ENCODE measurements at places on chromosomes 7 and 10.

GRCh38 chr10:103067956-103068355, 125.1 kb downstream of the NT5C2 start:
- DNase-seq = no peak

GRCh38 chr10:107206833-107207232, 42.3 kb upstream of the SORCS1 start:
- DNase-seq = no peak

- no peak for DNase-seq
Measured at GRCh38 chr7:33721895-33722294, 183.4 kb upstream of the BMPER start.

DNA sequence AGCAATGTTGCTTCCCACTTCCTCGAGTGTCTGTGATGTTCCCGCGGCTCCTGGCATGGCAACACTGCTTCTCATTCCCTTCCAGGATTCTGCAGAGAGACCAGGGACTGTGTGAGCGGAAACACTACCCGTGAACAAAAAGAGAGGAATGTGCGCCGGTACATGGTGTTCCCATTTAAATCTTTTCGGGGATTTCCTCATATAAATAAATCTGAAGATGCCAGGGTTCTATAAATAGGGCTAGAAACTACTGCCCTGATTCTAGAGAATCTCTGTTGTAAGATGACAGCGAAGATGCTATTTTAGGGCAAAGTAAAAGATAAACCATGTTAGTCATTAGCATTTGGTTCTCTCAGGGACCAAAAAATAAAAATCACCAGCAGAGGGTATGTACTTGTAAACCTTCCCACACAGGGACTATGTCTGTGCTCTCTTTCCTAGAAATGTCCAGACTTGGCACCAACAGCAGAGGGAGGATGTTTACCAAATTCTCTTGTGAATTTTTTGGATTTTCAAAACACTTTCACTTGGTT, 92.2 kb upstream of the DDC start:
- no peak for DNase-seq

- no peak for DNase-seq
Measured at GRCh38 chr7:158695726-158696452, 8.7 kb downstream of the NCAPG2 start.

GRCh38 chr10:7042419-7043054, 368.3 kb downstream of the SFMBT2 start:
- no peak for DNase-seq

- DNase-seq = no peak
Measured at GRCh38 chr7:5519515-5519928, 95.9 kb upstream of the TNRC18 start.

DNA sequence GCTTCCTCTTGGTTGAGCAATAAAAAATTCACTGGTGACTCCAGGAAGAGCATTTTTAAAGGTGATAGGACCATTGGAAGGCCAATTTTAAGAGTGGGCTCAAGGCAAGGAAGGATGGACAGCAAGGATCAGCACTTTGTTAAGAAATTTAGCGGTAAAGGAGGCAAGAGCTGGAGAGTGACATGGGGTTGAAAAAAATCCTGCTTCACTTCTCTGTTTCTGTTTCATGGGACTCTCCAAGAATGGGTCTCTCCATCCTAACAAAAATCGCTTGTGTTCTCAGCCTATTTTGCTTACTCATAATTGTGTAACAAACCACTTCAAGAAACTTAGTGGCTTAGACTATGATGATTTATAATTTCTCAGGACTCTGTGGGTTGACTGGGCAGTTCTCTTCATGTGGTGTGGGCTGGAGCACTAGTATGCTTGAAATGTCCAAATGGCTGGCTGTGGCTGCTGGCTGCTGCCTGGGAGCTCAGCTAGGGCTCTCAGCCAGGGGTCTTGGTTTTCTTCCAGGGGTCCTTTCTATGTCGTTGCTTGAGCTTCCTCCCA, 59.8 kb upstream of the ZNRF2 start:
- no peak for DNase-seq

DNA sequence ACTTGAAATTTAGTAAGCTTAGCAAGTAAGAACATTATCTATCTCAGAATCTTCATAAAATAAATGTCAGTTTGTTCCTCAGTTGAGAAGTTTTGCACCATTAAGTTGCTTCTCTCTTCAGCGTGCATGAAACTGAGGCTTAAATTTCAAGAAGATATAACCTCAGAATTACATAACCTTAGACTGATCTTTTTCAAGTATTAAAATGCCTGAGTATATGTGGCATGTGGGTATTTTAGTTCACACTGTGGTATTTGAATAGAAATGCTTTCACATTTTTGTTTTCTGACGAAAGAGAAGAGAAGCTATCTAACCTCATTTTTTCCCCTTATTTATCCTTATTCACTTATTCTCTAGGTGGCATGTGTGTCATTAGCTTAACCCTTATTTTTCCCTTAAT, 104.1 kb downstream of the PHF14 start:
- no peak for DNase-seq

GRCh38 chr7:45174328-45174610, 16.7 kb downstream of the RAMP3 start:
- no peak for DNase-seq

Data from SHP77 treated with DMSO at 0.1 percent for 48 hours (cell line).